ENCODE measurements at places on chromosomes 2 and 18.

- no peak for DNase-seq
These were observed 2.1 kb upstream of the DNAJC27 start for GRCh38 chr2:24973812-24974211.

GRCh38 chr2:70956141-70956540 lies 20.4 kb downstream of the ATP6V1B1 start:
- no peak for DNase-seq

DNA sequence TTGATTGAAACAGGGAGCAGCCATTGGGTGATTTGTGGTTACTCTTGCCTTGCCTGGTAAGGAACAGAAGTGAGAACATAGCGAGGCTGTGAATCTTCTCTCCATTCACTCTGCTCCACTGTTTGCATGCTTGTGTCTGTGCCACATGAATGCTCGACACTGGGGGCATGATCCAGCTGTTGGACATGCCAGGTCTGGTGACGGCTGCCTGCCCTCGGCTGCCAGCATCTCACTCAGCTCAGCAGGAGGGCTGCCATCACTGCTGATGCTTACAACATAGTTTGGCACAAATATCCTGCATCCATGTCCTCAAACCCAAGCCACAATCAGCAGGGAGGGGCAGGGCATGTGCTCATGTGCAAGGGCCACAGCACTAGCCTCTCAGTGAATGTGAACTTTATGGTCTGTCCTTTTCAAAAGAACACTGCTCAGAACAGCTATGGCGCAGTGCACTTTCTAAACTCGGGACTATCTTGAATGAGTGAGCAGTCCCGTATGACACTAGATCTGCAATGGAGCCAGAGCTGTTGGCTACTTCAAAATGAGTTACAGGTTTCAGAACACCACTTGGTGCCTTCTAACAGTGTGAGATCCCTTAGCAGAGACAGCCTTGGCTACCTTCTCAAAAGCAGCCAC lies 126.3 kb downstream of the NRP2 start:
- DNase-seq = peak; percentile 14

GRCh38 chr2:168884975-168885374 lies 5.3 kb downstream of the SPC25 start:
- no peak for DNase-seq

DNA sequence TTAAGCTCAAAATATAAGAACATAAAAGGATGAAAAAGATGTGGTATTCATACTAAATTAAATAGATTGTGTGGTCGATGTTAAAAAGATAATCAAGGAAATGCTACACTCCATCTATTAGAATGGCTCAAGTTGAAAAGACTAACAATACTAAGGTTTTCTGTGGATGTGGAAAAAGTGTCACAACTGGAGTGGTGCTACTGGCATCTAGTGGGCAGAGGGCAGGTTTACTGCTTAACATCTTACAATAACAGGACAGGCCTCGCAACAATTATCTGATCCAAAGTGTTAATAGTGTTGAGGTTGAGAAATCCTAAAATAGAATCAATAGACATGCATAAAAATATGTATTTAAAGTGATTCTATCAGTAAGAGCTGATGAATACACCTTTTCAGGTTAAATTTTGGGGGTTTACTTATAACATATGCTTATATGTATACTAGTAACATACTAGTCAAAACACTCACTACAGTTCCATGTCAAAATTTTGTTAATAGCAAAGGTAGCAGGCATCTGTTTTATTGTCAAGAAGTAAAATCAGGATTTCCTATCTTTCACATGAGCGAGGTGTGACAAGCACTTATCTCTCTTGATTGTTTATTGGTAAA lies 91.5 kb upstream of the TMEFF2 start:
- DNase-seq = peak; percentile 23

- no peak for DNase-seq
These were observed 31.8 kb upstream of the VIT start for GRCh38 chr2:36664696-36665076.

DNA sequence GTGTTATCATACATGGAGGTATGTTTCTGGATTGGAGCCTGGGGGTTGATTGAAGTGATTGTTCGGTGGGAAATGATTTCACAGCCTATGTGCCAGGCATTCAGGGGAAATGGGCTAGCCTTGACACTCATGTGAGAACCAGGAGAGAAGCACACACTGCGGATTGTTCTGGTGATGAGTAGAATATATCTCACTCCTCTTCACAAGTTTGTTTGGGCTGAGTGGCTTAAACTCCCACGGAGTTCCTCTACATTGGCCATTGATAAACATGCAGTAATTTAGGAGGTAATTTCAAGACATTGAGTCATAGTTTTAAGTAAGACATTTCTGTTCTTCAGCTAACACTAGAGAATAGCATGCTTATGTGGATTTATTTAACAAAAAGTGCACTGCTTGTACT lies 498.9 kb upstream of the NETO1 start:
- DNase-seq = no peak

GRCh38 chr2:9778012-9778411 lies 65.3 kb upstream of the TAF1B start:
- DNase-seq = no peak

All from COR-L47 (cell line).